ENCODE measurements at places on chromosomes 3 and 15. TPM values are rescaled to one million over a fixed set of nuclear protein-coding genes. Genes with fewer than 3 reads are reported as not detected.

DNA sequence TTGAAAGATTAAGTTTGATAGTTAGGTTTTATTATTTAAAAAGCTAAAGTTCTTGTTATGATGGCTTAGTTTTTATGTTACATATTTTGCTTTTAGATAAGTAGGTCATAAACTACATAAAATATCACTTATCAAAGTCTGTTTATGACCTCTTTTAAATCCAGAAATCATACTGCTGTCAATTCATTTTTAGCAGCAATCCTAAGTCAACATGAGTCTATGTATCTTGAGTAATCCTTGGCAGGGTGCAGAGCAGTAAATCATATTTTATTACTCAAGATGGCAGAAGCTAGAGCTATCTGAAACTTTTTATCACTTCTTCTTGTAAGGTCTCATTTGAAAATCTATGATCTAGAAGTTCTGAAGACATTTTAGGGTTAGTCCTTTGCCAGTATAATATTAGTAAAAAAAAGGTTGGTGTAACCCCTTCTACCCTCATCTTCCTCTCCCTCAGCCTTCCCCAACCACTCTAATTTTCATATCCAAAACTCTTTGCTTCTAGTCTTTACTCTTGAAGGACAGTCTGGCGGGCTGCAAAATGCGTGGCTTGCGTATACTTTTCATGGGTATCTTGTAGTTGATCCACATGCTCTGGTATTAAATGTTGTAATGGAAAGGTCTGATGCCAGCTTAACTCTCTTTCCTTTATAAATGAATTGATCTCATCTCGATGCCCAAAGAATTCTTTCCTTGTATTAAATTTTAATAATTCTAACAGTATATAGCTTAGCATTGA lies 134.0 kb upstream of the THRB start:
- H3K27ac ChIP-seq, result no peak overlapping the region
- H3K27me3 ChIP-seq, result no peaks in the 10 kb centered on the region
- H3K4me1 ChIP-seq, result no peaks in the 10 kb centered on the region
- H3K4me3 ChIP-seq, result no peak overlapping the region

DNA sequence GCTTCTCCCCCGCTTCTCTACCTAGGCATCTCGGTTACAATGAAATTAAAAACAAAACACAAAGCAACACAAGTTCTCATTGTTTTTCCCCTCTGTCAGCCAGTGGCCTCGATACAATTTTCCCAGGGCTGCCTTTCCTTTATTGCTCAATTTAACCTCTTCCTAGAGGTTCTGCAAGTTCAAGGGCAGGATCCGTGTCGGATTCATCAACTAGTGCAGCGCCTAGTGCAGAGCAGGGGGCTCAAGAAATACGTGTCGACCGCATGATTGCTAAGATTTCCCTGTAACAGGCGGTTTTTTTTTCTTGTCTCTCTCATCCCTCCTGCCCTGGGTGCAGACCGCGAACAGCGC lies 1.4 kb upstream of the BHLHE40 start:
- peak overlapping the region; percentile 60 for H3K4me3 ChIP-seq
- peak overlapping the region; percentile 100 for H3K27ac ChIP-seq
- H3K4me1 ChIP-seq, result peaks cover 22% of the 10 kb centered on the region
- peaks cover 13% of the 10 kb centered on the region for H3K36me3 ChIP-seq
- DNase-seq, result no peak

The FHIT gene
- total RNA-seq, result 2.1 TPM

The SAMMSON gene
- not detected for total RNA-seq

The KCNMB2 gene
- 0.33 TPM for total RNA-seq

DNA sequence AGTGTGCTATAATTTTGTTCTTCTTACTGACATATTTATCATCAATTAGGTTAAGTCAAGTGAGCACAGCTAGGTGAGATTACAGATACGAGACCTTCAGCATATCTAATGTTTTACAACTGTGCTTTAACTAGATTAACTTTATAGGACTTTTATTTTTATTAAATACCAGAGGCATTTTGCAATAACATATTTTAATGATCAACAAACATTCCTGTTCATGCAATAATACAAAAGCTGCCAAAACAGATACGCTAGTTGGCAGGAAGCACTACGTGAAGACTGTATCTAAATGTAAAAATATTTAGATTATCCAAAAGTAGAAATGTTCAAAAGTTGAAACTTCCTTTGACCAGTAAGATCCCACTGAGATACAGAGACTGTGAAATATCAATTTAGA lies 139.1 kb downstream of the CBLB start:
- no peaks in the 10 kb centered on the region for H3K4me1 ChIP-seq
- DNase-seq, result no peak
- H3K36me3 ChIP-seq, result no peaks in the 10 kb centered on the region
- no peaks in the 10 kb centered on the region for H3K27me3 ChIP-seq
- no peak overlapping the region for H3K4me3 ChIP-seq

DNA sequence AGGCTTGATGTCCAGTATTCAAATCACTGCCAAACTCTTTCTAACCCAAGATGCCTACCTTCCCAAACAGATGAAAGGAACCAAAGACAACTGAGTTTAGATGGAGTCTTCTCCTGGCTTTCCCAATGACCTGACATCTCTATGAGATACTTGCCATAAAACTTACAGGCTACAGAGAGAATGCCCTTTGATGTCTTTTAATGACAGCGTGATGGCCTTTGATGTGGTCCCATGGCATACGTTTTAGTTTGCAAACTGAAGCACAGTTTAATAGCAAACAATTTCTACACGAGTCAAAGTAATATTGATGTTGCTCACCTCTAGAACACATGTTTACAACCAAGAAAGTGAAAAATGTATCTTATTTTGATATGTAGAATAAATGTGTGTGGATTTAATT lies 73.2 kb downstream of the ZIC4 start:
- H3K36me3 ChIP-seq, result no peaks in the 10 kb centered on the region
- H3K27me3 ChIP-seq, result no peaks in the 10 kb centered on the region
- H3K4me3 ChIP-seq, result no peak overlapping the region
- H3K27ac ChIP-seq, result no peak overlapping the region
- DNase-seq, result no peak

DNA sequence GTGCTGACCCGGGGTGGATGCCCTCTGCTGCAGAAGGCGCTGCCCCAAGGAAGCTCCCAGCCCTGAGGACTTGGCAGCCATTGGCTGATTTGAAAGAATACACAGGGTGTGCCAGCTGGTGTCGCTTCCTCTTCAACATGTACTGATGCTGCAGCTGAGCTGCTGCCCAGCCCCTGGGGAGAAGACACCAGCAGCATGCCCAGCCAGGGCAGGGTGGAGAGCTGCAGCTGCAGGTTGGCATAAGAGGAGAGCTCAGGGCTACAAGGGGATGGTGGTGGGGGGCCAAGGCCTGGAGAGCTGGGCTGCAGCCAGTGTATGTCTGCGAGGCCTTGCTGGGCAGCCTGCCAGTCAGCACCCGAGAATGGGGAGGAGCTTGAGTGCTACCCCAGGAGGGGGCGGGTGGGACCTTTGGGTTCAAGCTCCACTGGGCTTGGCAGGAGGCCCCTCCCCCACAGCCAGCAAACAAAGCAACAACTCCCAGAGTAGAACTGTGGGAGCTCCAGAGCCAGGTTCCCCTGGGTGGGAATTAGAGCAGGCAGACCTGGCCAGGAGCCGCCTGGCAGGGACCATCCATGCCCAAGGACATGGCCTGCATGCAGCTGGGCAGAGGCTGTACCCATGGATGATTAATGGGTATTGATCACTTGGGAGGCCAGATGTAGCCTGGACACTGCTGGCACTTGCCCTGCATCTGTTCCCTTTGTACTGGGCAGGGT lies 9.2 kb upstream of the SEMA4B start:
- H3K4me3 ChIP-seq, result no peak overlapping the region
- peak overlapping the region; percentile 82 for H3K27ac ChIP-seq
- peaks cover 37% of the 10 kb centered on the region for H3K4me1 ChIP-seq

- DNase-seq, result no peak
- H3K4me1 ChIP-seq, result no peaks in the 10 kb centered on the region
- H3K27ac ChIP-seq, result no peak overlapping the region
- H3K4me3 ChIP-seq, result no peak overlapping the region
Observed at GRCh38 chr3:13239467-13239760, 166.2 kb upstream of the IQSEC1 start.

The PYGO1 gene
- total RNA-seq, result 2.9 TPM

DNA sequence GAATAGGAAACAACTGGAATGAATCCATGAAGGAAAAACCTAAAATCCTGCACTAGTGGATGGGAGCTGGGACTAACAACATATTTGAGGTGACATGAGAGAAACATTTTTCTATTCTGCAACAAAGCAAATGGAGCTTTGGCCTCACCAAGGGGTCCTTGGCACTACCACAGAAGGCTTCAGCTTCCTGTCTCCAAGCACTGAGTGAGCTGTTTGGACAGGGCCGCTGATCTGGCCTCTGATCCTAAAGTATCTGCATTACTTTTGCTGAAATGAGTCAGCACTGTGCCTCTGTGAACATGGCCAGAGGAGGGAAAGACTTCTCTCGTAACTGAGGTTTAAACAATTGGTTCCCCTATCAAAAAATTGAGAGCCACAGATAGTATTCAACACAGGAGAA lies 9.0 kb downstream of the ARPP21 start:
- H3K36me3 ChIP-seq, result no peaks in the 10 kb centered on the region
- H3K4me3 ChIP-seq, result no peak overlapping the region
- no peaks in the 10 kb centered on the region for H3K27me3 ChIP-seq
- no peak for DNase-seq

DNA sequence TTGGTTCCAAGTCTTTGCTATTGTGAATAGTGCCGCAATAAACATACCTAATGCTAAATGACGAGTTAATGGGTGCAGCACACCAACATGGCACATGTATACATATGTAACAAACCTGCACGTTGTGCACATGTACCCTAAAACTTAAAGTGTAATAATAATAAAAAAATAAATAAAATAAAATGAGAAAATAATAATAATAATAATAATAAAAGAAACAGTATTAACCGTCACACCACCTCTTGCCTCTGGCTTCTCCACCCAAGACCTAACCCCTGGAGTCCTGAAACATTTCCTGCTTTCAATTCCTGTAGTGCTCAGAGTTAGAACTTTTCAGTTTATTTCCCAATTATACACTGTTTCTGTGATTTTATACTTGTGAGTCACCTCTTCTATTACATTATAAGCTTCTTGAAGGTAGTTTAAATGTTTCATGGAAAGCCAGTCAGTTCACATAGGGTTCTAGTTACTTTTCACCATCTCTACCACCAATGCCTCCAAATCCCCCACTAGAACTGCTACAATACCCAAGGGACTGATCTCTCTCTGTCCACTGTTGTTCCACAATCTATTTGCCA lies 18.4 kb upstream of the GHSR start:
- no peaks in the 10 kb centered on the region for H3K36me3 ChIP-seq
- H3K4me3 ChIP-seq, result no peak overlapping the region
- DNase-seq, result no peak
- no peaks in the 10 kb centered on the region for H3K4me1 ChIP-seq

DNA sequence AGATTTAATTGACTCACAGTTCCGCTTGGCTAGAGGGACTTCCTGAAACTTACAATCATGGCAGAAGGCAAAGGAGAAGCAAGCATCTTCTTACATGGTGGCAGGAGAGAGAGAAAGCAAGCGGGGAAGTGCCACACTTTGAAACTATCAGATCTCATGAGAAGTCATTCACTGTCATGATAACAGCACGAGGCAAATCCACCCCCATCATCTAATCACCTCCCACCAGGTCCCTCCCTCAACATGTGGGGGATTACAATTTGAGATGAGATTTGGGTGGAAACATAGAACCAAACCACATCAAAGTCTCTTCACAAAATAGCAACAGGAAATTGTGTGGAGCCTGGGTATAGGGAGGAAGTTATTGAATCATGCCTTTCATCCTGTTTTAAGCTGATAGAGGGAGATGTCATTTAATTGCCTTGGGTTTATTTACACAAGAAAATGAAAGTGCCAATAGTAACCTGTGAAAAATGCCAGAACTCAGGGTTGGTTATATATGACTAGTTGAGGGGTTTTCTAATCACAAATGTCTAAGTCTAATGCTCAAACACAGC lies 624.8 kb upstream of the LMCD1 start:
- no peak overlapping the region for H3K27ac ChIP-seq
- H3K4me3 ChIP-seq, result no peak overlapping the region
- H3K27me3 ChIP-seq, result no peaks in the 10 kb centered on the region
- H3K36me3 ChIP-seq, result no peaks in the 10 kb centered on the region

The GCHFR gene
- 50.5 TPM for total RNA-seq

The EPHB1 gene
- total RNA-seq, result 0.50 TPM

DNA sequence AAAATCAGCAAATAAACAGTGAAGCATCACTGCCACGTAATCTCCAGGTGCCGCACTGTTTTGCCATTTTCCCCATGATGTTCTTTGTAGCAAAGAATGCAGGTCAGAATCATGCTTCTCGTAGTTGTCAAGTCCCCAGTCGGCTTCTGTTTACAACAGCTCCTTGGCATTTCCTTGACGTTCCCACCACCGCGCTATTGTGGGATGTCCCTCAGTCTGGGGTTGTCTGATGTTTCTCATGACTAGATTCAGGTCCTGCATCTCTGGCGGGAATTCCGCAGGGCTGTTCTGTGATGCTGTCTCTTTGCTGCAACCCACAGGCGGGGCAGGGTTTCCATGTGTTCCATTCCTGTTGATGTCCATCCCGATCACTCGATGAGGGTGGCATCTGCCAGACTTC lies 117.9 kb upstream of the SMAD3 start:
- H3K4me1 ChIP-seq, result peaks cover 3% of the 10 kb centered on the region
- H3K27me3 ChIP-seq, result no peaks in the 10 kb centered on the region
- no peak overlapping the region for H3K4me3 ChIP-seq
- no peak overlapping the region for H3K27ac ChIP-seq
- no peaks in the 10 kb centered on the region for H3K36me3 ChIP-seq

The CHRD gene
- total RNA-seq, result 21.7 TPM

DNA sequence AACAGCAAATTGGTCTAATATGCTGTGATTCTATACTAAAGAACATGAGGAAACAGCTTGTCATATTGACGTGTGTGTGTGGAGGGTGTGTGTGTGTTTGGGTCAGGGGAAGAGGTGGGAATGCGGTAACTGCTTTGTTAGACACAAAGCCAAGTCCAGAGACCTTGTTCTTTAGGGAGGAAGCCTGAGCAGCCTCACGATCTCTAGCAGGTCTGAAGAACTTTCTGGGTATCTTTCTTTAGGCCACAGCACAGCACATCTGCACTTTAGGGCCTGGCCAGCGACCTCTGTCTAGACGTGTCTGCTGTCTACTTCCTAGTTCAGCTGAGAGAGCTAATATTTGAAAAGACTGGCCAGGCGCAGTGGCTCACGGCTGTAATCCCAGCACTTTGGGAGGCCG lies 220.0 kb upstream of the TPRG1 start:
- H3K4me3 ChIP-seq, result no peak overlapping the region
- H3K27ac ChIP-seq, result peak overlapping the region; percentile 96
- peaks cover 7% of the 10 kb centered on the region for H3K4me1 ChIP-seq
- no peaks in the 10 kb centered on the region for H3K36me3 ChIP-seq

GRCh38 chr3:152860736-152861135 lies 25.8 kb downstream of the P2RY1 start:
- H3K27ac ChIP-seq, result no peak overlapping the region
- H3K27me3 ChIP-seq, result no peaks in the 10 kb centered on the region
- no peak overlapping the region for H3K4me3 ChIP-seq
- H3K4me1 ChIP-seq, result no peaks in the 10 kb centered on the region
- DNase-seq, result no peak

- no peaks in the 10 kb centered on the region for H3K36me3 ChIP-seq
- no peaks in the 10 kb centered on the region for H3K4me1 ChIP-seq
- H3K27me3 ChIP-seq, result no peaks in the 10 kb centered on the region
- H3K27ac ChIP-seq, result no peak overlapping the region
Observed at GRCh38 chr15:63374686-63375520, 6.7 kb downstream of the CA12 start.

Data from liver (tissue), 10 donors.